K562 (cell line): ENCODE measurements at places on chromosomes 4 and X.

GRCh38 chr4:105120626-105121025, 26.1 kb upstream of the TET2 start:
- DNase-seq = no peak

DNA sequence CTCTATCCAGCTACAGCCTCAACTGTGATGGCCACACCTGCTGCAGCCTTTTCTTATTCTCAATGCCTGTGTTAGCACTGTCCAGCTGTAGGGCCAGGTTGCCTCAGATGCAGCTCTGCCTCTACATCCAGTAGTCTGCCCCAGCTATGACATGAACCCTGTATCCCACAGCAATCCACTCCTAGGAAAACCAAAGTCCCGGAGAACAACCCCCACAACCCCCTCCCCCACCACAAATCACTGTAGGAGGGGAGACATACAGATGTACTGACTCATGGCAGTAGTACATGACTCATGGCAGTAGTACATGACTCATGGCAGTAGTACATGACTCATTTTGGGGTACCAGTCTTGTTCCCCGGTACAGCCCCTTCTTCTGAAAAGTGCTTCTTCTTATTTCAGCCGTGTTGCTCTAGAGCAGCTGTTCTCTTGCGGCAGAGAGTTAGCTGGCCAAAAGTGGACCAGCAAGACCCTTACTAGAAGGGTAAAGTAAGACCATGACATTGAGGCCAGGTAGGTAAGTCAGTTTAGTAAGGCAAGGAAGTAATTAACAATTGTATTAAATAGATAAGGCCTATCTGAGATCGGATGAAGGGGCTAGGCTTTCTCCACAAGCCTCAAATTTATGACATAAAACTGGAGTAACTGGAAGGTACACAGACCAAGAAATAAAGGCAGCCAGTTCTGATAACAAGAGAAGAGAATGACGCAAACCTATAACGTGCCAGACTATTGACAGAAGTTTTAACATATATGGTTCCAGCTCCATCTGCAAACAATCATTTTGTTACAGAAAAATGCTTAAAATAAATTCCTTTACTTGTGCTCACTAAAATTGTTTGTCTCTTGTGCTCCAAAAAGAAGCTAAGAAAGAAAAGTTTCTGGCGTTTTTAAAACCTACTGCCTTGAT, 221.4 kb downstream of the TACR3 start:
- DNase-seq = no peak

DNA sequence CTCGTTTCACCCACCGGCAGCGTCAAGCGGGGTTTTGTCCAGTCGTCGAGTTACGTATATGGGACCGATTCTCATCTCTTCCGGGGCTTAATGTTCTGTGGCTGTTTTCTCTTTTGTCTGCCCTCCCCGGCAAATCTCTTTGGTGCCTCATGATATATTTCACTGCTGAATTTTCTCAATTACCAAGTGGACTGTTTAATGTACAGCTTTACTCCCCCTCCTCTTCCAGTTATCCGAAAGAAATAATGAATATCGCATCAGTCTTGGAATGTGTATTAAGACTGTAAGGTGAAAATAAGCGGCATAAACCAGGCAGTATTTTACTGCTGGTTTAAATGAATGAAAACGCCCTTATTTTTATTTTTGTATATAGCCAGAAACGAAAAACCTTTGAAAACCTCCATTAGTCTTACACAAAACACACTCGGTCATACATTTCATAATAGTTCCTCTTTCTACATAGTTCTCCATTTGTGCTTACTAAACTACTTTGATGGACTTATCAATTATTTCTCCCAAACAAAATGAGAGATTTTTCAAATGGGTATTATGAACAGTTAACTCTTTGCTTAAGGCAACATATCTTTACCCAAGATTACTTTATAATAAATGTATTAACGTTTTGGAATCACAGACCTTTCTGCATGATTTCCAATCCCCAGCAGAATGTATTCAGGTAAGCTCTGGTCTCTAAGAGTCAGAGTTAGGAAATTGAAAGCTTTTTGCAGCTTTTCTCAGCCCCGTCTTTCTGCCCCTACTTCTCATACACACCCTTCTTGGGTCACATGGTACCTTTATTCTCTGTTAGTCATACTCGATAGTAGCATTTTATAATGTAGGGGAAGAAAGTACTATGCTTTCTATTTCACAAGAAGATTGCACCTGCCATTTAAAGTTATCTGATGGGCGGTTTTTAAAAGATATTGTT, 979 bp downstream of the RP2 start:
- no peak for DNase-seq

DNA sequence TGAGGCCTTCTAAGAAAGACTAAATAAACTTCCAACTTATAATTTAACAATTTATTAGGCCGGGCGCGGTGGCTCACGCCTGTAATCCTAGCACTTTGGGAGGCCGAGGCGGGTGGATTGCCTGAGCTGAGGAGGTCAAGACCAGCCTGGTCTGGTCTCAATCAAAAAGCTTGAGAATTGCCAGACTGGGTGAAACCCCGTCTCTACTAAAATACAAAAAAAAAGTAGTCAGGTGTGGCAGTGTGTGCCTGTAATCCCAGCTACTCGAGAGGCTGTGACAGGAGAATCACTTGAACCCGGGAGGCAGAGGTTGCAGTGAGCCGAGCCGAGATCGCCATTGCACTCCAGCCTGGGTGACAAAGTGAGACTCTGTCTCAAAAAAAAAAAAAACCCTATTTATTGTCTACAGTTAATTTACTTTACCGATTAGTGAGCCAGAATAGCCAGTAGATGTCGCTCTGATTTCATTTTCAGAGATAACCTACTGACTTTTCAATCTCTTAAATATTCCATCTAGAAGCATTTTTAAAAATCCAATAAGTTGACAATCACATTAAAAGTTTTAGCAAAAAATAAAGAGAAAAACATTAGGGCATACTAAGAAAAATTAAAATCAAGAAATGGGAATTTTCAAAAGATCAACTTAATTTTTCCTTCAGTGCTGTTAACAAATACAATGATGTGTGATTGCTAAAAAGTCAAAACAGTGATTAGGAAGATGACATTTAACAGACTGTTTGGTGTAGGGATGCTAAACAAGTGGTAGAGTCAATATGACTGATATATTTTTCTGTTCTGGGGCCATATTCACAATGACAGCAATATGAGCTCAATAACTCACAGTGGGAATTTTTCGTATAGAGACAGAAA, 4.3 kb upstream of the SHROOM3 start:
- peak; percentile 55 for DNase-seq

DNA sequence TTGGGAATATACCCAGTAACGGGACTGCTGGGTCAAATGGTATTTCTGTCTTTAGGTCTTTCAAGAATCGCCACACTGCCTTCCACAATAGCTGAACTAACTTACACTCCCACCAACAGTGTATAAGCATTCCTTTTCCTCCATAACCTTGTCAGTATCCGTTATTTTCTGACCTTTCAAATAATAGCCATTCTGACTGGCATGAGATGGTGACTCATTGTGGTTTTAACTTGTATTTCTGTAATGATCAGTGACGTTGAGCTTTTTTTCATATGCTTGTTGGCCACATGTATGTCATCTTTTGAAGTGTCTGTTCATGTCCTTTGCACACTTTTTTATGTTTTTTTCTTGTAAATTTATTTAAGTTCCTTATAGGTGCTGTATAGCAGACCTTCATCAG, 81.2 kb downstream of the ADAM29 start:
- no peak for DNase-seq

- no peak for DNase-seq
Observed at GRCh38 chr4:59689149-59689548, 1511.0 kb upstream of the ADGRL3 start.

GRCh38 chr4:2787230-2788100, 5.4 kb upstream of the SH3BP2 start:
- DNase-seq = no peak

- DNase-seq = no peak
Observed at GRCh38 chr4:81255524-81255923, 40.5 kb upstream of the PRKG2 start.

- no peak for DNase-seq
Observed at GRCh38 chr4:86557526-86557925, 36.6 kb upstream of the PTPN13 start.

DNA sequence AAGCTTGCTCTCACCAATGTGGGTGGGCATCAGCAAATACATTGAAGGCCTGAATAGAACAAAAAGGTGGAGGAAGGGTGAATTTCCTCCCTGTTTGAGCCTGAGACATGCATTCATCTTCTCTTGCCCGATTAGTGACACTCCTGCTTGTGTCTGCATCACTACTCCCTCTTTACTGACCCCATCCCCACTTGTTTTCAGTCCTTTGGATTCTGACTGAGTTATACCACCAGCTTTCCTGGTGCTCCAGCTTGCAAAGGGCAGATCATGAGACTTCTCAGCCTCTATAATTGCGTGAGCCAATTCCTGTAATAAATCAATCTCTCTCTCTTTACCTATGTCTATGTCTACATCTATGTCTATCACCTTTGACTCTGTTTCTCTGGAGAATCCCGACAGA, 47.4 kb upstream of the DYNLT3 start:
- no peak for DNase-seq

GRCh38 chrX:86192827-86193226, 44.6 kb downstream of the DACH2 start:
- DNase-seq = no peak

DNA sequence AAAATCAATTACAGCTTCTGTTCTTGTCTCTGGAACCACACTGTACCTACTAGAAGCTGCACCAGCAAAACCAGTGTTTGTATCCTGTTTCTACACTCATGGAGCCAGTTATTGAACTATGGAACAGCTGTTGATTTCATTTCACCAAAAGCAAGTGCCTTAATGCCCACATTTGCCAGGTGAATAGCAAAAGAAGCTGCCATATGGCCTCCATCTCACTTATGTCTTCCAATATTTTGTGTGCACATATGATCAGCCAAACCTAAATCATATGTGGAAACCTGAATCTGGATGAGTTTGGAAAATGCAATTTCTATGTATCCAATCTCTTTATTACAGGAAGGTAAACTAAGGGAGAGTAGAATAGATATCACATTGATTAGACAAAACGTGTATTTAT, 415.8 kb upstream of the GRID2 start:
- no peak for DNase-seq

DNA sequence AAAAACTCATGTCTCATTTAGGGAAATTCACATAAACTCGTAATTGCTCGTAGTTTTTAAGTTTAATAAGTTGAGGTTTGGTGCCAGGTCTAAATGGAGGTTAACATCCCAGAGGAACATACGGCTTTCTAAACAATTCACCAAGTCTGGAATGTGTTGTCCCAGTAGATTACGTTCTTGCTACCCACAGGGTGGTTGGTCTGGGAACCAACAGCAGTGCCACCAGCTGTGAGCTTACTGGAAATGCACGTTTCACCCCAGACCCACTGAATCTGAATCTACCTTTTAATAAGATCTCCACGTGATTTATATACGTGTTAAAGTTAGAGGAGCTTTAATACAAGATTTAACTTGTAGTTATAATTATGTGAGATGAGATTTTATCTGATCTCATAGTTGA, 134.3 kb downstream of the BMPR1B start:
- no peak for DNase-seq

- DNase-seq = no peak
Observed at GRCh38 chrX:11641349-11642065, 24.2 kb downstream of the ARHGAP6 start.

DNA sequence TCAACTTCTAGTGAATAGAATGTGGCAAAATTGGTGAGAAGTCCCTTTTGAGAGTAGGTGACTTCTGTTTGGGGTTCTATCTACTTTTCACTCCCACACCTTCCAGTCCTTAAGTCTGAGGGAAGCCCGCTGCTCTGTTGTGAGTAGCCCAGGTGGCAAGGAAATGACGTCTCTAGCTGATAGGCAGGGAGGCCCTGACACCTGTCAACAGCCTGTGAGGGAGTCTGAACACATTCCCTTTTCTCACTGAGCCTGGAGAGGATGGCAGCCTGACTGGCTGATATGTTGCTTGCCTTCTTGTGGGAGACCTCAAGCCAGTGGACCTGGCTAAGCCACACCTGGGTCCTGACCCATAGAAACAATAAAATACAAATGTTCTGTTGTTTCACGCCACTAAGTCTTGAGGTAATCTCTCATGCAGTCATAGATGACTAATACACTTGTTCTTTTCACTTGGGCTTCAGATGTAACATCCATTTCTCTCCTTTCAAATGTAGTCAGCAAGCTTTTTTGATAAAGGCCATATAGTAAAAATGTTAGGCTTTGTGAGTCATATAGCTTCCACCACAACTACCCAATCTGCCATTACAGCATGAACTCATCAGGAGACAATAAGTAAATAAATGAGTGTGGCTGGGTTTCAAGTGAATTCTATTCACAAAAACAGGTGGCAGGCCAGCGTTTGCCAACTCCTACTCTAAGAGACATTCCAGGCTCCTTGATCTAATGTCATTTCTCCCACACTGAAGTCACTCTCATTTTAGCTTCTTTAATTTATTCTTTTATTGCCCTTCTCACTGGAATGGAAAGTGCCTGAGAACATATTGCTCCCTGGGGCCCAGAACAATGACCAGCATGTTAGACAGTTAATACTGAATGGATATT, 265.1 kb upstream of the MAD2L1 start:
- DNase-seq = no peak

GRCh38 chr4:140239311-140239710, 85.3 kb upstream of the MAML3 start:
- no peak for DNase-seq

GRCh38 chrX:48937054-48937907, 18.5 kb upstream of the PIM2 start:
- DNase-seq = peak; percentile 79

DNA sequence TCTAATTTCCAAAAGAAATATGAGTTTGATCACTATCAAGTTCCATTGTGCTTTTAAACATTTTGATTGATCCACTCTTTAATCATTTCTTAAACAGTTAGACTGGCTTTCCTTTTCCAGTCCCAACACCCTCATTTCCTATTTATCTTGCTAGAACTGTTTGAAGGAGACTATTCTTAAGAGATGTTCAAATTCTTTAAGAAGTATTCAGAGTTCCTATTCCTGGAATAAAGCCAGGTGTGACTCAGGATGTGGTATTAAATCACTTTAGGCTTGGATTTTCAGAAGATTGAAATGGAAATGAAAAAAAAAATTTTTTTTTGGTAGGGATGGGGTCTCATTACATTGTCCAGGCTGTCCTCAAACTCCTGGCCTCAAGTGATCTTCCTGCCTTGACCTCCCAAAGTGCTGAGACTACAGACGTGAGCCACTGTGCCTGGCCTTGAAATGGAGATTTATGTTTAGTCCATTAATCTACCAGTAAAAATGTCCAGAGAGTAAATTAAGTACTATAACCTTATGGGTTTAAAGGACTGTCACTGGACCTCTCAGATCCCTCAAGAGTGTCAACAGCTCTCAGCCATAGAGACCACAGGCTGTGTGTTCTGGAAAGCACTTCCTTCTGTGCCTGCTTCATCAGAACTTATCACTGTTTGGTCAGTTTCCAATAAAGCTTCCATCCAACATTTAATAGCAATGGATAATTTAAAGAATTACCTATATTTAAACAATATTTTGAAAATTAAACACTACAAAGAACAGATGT, 90.7 kb downstream of the CDS1 start:
- no peak for DNase-seq
